Glomerular endothelial cell (primary cell): ENCODE measurements at places on chromosomes 13 and 19. TPM values are rescaled to one million over a fixed set of nuclear protein-coding genes. Genes with fewer than 3 reads are reported as not detected.

Gene ICAM3
- total RNA-seq = 9.3 and 11.3 TPM in 2 replicates

Gene EFNA2
- total RNA-seq = 2.6 and 4.8 TPM in 2 replicates

Gene ZNF99
- not detected in 2 replicates for total RNA-seq

- no peak for DNase-seq
These were observed 12.8 kb upstream of the TOMM40 start for GRCh38 chr19:44878120-44878865.

Gene WDR18
- total RNA-seq = 56.8 and 78.7 TPM in 2 replicates

Gene NALCN
- 2.3 and 2.5 TPM in 2 replicates for total RNA-seq

Gene IRGC
- not detected in 2 replicates for total RNA-seq

DNA sequence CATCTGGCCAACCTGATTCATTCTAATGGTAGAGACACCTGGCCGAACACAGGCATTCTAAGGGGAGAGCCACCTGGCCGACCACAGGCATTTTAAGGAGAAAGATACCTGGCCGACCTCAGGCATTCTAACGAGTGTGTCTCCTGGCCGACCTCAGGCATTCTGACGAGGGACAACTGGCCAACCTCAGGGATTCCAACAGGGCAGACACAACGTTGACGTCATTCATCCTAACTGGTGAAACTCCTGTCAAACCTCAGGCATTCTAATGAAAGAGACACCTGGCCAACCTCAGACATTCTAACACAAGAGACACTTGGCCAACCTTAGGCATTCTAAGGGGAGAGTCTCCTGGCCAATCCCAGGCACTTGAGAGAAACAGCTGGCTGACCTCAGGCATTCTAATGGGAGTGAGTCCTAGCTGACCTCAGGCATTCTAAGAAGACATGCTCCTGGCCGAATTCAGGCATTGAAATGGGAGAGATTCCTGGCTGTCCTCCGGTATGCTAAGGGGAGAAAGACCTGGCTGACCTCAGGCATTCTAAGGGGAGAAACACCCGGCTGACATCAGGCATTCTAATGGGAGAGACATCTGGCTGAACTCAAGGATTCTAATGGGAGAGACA, 1352.5 kb downstream of the UQCRFS1 start:
- DNase-seq = no peak

- no peak for DNase-seq
These were observed 476.6 kb upstream of the NBEA start for GRCh38 chr13:34465423-34465922.

DNA sequence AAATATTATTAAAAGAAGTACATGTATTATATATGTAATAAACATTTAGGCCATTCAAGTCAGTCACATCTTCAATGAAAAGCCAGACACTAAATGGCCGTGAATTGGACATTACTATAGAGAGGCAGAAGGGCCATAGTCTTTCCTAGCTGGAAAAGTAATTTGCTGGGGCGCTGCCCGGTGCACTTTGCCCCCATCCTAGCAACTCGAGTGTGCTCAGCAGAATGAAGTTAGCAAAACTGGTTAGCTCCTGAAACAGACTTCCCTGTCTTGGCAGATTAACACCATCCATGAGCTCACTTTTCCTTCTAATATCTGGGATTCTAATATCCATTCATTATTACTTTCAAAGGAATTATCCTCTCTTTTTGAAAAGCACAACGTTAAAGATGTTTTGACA, 2.8 kb upstream of the SPRYD7 start:
- DNase-seq = no peak

GRCh38 chr19:3098141-3098514, 4.0 kb downstream of the GNA11 start:
- DNase-seq = no peak

Gene CEACAM4
- not detected in 2 replicates for total RNA-seq

DNA sequence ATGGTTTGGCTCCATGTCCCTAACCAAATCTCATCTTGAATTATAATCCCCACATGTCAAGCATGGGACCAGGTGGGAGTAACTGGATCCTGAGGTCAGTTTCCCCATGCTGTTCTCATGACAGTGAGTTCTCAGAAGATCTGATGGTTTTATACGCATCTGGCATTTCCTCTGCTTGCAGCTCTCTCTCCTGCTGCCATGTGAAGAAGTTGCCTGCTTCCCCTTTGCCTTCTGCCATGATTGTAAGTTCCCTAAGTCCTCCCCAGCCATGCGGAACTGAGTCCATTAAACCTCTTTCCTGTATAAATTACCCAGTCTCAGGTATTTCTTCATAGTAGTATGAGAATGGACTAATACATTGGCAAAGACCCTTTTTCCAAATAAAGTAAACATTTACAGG, 96.8 kb downstream of the TSHZ3 start:
- no peak for DNase-seq

- no peak for DNase-seq
These were observed 31.4 kb downstream of the NFIX start for GRCh38 chr19:13026462-13027370.

Gene ERVK3-1
- total RNA-seq = 15.6 and 34.3 TPM in 2 replicates

- DNase-seq = no peak
These were observed 19.2 kb downstream of the NAXD start for GRCh38 chr13:110634558-110634957.
